ENCODE measurements at places on chromosomes 7 and 10. TPM values are rescaled to one million over a fixed set of nuclear protein-coding genes. Genes with fewer than 3 reads are reported as not detected.

DNA sequence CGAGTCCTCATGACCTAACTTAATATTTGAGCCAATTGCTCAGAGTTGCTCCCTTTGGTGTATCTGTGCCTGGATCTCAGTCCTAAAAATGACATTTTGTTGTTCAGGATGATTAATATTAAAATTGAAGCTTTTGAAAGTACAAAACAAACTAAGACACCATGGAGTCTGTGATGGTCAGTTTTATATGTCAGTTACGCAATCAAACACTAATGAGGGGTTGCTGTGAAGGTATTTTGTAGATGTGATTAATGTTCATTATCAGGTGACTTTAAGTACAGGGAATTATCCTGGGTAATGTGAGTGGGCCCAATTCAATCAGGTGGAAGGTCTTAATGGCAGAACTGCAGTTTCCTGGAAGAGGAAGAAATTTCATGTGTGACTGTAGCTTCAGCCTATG lies 546.7 kb downstream of the REEP3 start:
- DNase-seq = no peak

INA gene
- 3.7 TPM for polyA plus RNA-seq

SPDYE2B gene
- not detected for polyA plus RNA-seq

GDF10 gene
- not detected for polyA plus RNA-seq

DNA sequence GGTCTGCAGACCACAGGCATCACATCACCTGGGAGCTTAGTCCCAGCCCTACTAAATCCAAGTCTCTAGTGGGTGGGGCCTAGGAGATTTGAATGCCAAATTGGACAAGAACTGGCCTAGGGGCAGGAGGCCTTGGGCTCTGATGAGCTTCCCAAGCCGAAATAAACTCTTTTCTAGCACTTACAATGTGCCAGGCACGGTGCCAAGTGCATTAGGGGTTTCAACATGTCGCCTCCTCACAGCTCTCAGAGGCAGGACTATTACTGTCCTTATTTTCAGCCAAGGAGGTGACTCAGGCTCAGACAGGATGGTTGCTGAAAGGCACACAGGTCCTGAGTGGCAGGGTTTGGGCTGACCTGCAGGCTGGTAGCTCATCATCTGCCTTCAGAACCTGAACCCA lies 9.2 kb upstream of the CPA1 start:
- DNase-seq = peak; percentile 46

GRCh38 chr7:157596881-157597280 lies 260.1 kb downstream of the DNAJB6 start:
- DNase-seq = no peak

XPNPEP1 gene
- polyA plus RNA-seq = 152 TPM

IL2RA gene
- polyA plus RNA-seq = not detected

CDCA7L gene
- polyA plus RNA-seq = 28.7 TPM

GRCh38 chr7:55556492-55556891 lies 15.8 kb downstream of the VOPP1 start:
- no peak for DNase-seq

DNA sequence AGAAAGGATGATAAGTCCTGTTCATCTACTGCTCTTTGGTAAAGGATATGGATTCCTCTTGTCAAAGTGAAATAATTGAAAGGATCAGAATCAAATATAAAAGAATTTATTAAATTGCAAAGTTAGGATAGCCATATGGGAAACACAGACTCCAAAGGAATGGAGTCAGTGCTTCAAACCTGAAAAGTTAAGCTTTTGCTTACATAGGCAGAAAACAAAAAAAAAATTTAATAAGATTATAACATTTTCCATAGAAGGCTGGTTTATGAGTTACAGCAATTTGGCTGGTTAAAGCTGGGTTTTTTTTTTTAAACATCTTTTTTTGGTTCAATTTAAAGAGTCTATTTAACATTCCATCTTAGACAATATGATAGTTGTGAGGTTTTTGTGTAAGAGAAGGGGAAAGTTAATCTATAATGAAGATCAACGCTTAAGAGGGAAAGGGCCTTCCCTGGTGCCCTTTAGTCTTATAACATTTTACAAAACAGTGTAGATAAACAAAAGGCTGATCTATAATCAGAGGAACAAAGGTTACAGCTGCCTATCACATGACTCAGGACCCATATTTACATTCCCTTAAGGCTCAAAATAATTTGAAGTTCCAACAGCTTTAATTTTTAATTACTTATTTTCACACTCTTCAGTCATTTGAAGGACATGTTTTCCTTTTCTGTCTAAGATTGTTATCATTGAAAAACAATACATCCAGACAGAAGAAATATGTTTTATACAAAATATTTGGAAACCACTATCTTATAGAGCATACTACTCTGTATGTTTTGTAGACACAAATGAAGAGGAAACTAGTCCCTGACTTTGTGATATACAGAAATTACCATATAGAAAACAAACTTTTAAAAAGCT lies 234.3 kb upstream of the MBL2 start:
- DNase-seq = no peak

ATOH7 gene
- 0.03 TPM for polyA plus RNA-seq

GRCh38 chr7:73905360-73905759 lies 44.4 kb downstream of the TMEM270 start:
- no peak for DNase-seq

TRIM56 gene
- 3.5 TPM for polyA plus RNA-seq

GRCh38 chr10:102230264-102230860 lies 4.3 kb downstream of the ELOVL3 start:
- no peak for DNase-seq

- no peak for DNase-seq
Observed at GRCh38 chr10:31120961-31121685, 89.5 kb upstream of the ZNF438 start.

- DNase-seq = peak; percentile 65
Observed at GRCh38 chr7:149238051-149238450, 1.4 kb upstream of the ZNF212 start.

DNA sequence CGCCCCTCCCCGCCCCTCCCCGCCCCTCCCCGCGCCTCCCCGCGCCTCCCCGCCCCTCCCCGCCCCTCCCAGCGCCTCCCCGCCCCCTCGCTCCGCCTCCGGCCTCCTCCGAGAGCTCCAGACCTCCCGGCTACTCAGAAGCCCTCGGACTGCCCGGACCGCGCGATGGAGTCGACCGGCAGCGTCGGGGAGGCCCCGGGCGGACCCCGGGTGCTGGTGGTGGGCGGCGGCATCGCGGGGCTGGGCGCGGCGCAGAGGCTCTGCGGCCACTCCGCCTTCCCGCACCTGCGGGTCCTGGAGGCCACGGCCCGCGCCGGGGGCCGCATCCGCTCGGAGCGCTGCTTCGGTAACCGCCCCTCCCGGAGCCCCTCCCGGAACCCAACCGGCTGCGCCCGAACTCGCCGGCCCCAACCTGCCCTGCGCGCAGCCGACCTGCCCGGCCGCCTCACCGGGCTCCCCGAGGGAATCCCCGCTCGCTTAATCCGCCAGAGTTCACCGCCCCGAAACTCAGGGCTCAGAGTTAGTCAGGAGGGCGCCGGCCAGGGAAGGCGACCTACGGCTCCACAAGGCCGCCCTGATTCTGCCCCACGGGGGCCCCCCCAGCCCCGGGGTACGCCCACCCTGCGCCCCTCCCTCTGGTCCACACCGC lies at the start of gene PAOX:
Gene PAOX (plus strand): TSS at position 111 of the 649 bp plus-strand sequence. CDS start 55 bp downstream, at position 166.
- DNase-seq = peak; percentile 84

DNA sequence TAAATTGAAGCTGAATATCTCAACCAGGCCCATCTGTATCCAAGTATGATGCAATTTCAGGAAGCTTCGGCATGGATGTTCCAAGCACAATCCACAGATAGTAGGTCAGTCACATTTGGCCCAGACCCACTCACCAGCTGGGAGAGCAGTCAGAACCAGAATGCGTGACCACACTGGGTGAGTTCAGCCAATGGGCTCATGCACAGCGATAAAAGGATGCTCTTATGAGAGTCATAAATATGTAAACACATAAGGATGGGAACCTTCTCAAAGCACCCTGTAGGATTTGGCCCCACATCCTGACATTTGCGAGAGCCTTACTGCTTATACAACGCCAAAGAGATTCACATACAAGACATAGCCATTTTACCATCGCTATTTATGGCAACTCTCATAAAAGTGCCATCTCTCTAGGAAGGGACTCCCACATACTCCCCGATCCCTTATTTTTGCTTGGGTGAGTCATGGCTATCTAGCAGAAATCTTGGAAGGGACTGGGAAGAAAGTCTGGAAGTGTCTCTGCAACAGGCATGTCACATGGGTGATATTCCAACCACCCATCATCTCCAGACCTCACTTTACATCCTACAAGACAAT lies 3.0 kb downstream of the AFAP1L2 start:
- DNase-seq = no peak

Measured in mammary epithelial cell (primary cell).